ENCODE measurements at places on chromosomes 6 and 20. TPM values are rescaled to one million over a fixed set of nuclear protein-coding genes. Genes with fewer than 3 reads are reported as not detected.

The THBD gene
- total RNA-seq: 15.8 TPM

- DNase-seq: no peak
Observed at GRCh38 chr6:71310261-71310660, 21.6 kb downstream of the OGFRL1 start.

- no peak for DNase-seq
Observed at GRCh38 chr20:47782076-47782475, 3.2 kb downstream of the SULF2 start.

DNA sequence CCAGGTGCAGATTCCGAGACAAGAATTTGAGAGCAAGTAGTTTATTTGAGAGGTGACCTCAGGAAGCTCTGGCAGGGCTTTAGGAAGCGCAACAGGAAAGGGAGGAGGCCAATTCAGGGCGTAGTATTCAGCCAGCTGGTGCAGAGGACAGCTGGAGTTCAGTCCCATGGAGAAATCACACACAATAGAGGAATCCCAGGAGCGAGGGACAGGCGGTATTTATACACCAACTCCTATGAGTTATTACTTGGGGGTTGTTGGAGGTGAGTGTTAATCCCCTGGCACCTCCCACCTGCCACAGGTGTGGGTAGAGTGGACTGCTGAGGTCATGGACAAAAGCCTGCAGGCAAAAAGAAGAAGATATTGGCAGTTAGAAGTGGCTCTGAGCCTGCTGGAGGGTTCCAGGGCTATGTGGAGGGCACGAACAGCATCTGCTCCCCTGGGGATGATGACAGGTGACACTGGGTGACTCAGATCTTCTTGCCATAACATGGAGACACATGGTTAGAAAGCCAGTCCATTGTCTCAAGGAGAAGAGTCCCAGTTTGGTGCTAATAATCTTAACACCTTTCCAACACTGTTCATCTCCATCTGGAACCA, 13.9 kb upstream of the SULF2 start:
- no peak for DNase-seq

The ARG1 gene
- total RNA-seq: not detected

- DNase-seq: no peak
Observed at GRCh38 chr6:14693301-14694192, 552.3 kb upstream of the JARID2 start.

The PHF1 gene
- 18.8 TPM for total RNA-seq

Measured in NCI-H460 (cell line).